ENCODE measurements at places on chromosomes 12 and 14. TPM values are rescaled to one million over a fixed set of nuclear protein-coding genes. Genes with fewer than 3 reads are reported as not detected.

DNA sequence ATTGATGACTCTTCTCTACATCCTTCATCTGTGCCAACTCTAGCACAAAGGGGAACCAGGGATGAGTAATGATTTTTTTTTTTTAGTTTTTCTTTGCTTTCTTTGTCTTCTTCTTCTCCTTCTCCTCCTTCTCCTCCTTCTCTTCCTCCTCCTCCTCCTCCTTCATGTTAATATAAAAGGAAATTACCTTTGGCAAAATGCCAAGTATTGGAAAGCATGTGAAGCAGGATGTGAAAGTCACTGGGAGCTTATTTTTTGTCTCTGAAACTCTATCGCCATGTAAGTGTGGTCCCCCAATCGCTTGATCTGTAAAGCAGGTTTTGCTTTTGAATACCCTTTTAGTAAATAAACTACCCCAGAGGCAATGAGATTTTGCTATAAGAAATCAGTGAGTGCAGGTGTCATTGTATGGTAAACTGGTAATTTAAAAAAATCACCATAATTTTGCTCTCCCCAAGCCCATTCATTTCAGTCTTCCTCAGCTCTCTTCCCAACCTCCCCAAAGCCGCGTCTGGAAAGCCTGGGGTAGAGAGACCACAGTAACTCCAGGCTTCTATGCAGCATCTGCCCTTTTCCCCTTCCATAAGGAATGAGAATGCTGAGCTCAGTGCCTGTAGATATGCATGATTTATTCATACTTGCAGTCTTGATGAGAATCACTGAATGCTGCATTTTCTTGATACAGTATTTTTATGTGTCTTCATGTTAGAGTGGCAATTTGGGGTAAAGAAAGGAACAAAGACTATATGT lies 388.7 kb downstream of the TMEM117 start:
- H3K4me1 ChIP-seq: no peaks in the 10 kb centered on the region
- H3K27me3 ChIP-seq: no peaks in the 10 kb centered on the region
- H3K27ac ChIP-seq: no peak overlapping the region
- H3K4me3 ChIP-seq: no peak overlapping the region

DNA sequence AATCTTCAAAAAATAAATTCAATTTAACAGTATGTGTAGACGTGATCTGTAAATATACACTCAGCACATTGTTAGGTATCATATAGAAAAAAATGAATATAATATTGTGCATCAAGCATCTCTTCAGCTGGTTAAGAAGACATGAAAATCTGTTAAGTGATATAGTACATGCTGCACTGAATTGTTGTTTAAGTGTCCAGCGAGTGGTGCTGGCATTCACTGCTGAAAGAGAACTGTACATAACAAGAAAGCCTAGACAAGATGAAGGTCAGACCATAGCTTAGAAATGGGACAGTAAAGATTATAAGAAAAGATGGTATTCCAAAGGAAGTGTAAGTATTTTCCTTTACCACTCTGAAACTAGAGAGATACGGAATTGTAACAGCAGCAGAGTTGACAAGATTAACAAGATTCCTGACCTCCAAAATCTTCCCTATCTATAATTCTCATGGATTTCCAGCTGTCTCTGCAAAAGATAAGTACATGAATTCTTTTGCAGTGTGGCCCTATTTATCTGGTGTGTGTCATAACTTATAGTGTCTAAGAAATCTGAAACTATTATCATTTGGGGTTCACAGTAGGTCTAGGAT lies 198.6 kb downstream of the FLRT2 start:
- H3K27ac ChIP-seq: no peak overlapping the region
- H3K27me3 ChIP-seq: no peaks in the 10 kb centered on the region
- no peak overlapping the region for H3K4me3 ChIP-seq

DNA sequence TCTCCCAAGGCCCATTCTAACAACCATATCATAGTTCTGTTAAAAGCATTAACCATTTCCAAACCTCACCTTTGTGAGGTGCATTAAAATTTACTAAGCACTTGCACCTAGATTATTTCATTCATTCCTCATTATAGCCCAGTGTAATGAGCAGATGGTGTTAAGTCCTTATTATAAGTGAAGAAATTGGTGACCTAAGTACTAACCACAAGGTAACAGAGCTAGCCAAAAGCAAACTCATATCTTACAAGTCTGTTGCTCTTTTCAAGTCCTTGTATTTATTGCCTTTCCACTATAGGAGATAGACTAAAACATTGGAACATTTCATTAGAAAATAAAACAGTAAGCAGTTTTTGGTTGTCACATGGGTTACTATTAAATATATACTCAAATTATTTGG lies 49.7 kb downstream of the TDP1 start:
- H3K27me3 ChIP-seq: no peaks in the 10 kb centered on the region
- DNase-seq: no peak
- H3K4me3 ChIP-seq: no peak overlapping the region
- H3K27ac ChIP-seq: no peak overlapping the region
- peaks cover 7% of the 10 kb centered on the region for H3K36me3 ChIP-seq
- H3K4me1 ChIP-seq: no peaks in the 10 kb centered on the region

SLCO1C1 gene
- total RNA-seq: not detected

PLEKHG7 gene
- total RNA-seq: not detected

ARG2 gene
- 6.1 TPM for total RNA-seq

FMNL3 gene
- 5.5 TPM for total RNA-seq

Data from suprapubic skin (tissue), 4 donors.